ENCODE measurements at places on chromosomes 3 and 15.

DNA sequence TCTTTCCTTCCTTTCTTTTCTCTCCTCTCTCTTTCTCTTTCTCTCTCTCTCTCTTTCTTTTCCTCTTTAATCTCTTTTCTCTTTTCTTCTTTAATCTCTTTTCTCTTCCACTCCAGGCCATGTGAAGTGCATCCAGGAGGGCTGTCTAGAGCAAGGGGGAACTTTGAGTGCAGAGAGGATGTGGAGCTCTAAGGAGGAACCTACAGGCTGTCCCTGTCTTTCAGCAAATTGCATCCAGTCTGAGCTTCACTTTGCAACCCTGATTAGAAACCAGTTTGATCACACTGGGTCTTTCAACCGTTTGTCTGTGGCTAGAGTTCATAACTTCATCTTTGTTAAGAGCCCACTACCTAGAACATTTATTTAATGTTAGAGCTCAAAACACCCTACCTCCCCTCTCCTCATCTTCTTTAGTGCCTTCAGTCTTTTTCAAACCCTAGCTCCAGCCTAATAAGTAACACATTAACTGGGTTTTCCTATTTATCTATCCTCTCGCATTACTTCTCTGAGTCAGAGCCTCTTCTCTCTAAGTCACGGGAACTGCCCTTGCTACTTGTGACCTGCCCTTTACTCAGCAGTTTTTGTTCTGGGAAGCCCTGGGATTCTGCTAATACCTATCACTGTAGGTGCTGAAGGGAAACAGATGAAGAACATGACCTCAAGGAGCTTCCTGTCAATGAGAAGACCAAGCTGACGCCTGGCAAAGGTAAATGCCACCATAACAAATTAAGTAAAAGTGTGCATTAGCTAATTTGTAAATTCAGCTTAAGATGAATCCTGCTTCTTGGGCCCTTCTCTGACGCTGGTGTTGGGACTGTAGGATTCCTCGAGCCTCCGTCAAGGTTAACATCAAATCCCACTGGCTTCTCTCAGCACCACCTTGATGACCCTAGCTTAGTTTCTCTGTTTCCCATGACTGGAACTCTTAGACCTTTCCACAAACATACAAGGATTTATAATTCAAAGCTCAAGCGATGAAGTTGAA, at the start of gene GCNT3:
Gene GCNT3 (plus strand): TSS at position 508 of the 985 bp plus-strand sequence. CDS start 6,456 bp downstream, outside the sequence.
- no peak for DNase-seq

GRCh38 chr3:122627301-122627700, 49.9 kb downstream of the PARP15 start:
- no peak for DNase-seq

GRCh38 chr3:45914362-45915058, 28.2 kb downstream of the CCR9 start:
- no peak for DNase-seq

DNA sequence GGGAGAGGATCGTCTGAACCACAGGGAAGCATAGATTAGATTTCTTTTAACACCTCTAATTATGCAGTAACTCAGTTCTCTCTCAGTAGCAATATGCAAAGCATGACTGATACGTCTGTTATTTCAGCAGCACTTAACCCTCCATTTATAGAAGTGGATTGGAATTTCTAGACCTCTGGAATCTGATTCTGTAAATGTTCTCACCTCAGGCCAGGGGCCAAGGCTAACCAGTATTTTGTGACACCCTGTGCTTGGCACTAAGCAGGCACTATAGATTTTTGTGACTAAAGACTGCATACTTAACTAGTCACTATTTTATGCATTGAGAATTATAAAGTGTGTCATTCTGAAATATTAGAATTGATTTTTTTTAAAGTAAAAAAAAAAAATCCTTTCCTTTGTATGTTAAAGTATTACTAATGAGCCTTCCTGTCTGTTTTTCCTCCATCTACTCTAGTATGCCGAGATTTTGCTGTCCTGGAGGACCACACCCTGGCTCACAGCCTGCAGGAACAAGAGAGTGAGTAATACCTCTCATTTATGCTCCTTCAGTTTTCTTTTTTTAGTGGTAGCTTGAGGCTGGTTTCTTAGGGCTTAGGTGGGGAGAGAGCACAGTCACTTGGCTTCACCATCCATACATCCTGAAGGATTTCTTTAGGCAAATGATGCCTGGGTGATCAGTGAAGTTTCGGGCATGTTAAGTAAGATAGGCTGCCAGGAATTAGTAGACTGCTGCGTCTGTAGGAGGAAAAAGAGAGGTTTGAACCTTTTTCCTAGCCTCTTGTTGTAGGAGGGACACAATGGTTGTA, 26.5 kb upstream of the UTS2B start:
- DNase-seq: no peak

GRCh38 chr15:67803299-67803698, 22.0 kb upstream of the SKOR1 start:
- no peak for DNase-seq

DNA sequence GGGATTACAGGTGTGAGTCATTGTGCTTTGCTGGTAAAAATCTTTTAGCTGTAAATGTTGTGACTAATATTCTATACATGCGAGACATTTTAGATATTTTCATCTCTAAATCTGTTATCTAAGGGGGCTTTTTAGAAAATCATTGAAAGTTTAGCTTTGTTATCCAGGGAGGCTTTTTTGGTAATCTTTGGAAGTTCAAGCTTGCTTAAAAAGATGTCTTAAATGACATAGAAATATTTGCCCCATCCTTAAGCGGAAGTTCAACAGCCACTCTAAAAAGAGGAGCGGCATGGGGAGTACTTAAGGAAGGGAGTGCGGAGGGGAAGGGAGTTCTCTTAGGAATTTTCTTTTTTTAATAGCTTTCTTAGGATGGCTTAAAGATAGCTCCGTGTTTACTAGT, 26.1 kb downstream of the DNAJC13 start:
- no peak for DNase-seq

DNA sequence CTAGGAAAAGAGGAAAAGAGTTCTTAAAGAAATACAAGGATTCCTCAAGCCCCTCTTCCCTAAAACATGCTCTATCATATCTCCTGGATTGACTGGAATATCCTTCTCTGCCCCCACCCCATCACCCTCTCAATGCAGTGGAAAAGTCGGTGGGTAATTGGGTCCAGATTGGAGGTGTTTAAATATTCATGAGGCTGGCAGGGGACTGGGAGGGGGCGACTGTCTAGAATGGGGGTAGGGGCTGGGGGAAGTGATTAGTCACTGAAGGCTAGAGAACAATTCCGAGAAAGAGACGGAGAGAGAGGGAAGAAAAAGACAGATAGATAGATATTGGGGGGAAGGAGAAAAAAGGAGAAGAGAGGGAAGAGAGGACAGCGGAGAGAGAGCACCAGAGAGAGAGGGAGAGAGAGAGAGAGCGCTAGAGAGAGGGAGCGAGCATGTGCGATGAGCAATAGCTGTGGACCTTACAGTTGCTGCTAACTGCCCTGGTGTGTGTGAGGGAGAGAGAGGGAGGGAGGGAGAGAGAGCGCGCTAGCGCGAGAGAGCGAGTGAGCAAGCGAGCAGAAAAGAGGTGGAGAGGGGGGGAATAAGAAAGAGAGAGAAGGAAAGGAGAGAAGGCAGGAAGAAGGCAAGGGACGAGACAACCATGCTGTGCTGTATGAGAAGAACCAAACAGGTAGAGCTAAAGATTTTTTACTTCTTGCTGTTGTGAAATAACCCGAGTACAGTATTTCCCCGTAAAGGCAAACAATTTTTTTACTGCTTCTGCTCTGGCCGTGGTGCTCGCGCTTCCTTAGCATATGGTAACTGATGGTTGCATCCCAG, at the start of gene GAP43:
Gene GAP43 (plus strand): TSS at position 467 of the 825 bp plus-strand sequence. CDS start 180 bp downstream, at position 647.
- no peak for DNase-seq

GRCh38 chr15:31782951-31783350, 247.4 kb upstream of the CHRNA7 start:
- DNase-seq: no peak

GRCh38 chr3:72082776-72083462, 298.0 kb upstream of the PROK2 start:
- DNase-seq: no peak

GRCh38 chr3:32595323-32595722, 24.7 kb upstream of the DYNC1LI1 start:
- no peak for DNase-seq

DNA sequence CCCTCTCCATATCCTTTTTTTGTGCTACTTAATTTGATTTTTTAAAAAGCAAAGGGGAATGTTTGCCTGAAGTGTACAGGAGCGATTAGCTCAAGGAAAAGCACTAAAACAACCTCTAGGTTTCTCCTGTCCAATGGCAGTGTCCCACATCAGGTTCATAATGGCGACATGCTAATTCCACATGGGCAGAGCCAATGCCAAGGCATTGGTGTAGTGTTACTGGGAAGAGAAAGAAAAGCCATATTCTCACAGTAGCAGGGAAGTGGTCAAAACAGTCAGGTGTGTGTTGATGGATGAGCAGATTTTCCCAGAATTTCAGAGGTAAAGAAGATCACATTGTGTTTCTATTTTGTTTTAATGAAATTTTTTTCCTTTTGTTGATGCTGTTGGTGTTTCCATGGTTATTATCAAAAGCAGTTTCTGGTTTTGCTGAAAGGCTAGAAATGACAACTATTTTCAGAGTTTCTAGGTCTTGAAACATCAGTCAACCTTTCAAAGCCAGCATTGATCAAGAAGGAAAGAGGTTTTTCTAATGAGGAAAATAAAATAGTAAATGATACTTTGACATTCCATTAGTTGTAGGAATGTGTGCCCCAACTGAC, 65.2 kb downstream of the FNDC3B start:
- DNase-seq: no peak

DNA sequence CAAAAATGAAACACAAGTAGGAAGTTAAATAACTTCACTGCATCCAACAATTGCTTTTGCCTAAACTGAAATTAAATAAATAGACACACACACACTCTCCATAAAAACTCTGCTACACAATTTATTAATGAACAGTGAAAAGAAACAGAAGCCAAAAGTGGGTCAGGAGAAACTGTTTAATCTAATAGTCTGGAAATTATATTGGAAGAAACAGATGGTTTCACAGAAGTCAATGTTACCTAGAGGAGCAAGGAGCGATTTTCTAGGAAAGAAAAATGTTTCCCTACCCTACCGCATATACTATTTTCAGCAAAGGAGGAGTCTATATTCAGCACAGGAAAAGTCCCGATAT, 32.0 kb downstream of the RFTN1 start:
- DNase-seq: no peak

DNA sequence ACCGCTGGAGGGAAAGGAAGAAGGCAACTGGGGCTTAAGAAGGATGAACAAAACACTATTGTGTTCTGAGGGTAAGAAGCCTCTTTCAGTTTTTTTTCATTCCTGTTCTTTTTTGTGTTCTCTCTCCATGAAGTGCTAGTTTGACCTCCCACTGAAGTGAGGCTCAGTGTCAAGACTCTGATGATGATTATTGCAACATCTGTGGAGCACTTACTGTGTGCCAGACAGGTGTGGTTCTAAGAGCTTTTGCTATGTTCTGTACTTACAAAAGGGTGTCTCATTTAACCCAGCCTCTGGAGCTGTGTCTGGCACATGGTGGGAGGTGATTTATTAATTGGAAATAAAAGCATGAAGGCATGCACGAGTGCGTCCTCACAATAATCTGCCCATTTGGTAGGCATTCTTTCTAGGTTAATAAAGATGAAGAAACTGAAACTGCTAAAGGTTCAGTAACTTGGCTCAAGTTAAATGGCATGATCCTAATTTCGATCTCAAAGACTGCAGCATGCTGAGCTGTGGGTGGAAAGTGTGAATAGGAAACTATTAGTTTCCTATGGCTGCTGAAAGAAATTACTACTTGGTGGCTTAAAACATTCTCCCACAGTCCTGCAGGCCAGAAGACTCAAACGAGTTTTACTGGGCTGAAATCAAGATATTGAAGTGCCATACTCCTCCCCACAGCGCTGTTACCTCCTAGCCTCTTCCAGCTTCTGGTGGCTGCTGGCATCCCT, 38.5 kb upstream of the VEPH1 start:
- no peak for DNase-seq

- DNase-seq: no peak
These were observed 876.1 kb upstream of the CADM2 start for GRCh38 chr3:84082726-84083125.

GRCh38 chr3:27729325-27729724, 7.2 kb upstream of the EOMES start:
- DNase-seq: no peak

GRCh38 chr15:33600212-33600611, 289.4 kb downstream of the RYR3 start:
- no peak for DNase-seq

DNA sequence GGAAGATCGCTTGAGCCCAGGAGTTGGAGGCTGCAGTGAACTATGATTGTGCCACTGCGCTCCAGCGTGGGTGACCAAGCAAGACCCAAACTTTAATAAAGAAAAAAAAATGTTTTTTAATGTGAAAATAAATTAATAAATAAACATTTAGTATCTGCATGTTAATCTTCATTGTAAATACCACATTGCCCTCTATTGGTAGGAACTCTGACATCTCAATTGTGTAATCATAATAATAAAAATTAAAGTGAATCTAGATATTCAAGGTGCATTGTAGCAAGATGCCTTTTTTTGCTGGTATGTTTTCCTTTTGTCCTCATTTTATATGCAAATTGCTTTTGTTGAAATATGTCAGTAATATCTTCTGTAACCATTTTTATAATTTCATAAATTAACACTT, 95.0 kb upstream of the LIMD1 start:
- DNase-seq: no peak

DNA sequence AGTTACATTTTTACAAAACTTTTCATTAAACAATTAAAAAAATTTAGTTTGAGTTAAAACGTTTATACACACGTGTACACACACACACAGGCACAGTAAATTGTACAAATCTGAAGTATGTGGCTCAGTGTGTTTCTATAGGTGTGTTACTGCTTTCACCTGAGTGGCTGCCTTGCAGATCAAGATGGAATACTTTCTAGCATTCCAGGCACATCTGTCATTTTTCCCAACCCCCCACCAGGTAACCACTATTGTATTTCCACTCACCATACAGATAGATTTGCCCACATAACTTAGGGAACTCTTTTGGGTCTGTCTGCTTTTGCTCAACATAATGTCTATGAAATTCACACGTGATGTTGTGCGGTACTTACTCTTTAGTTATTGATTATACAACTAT, 141.1 kb downstream of the PTPRG start:
- no peak for DNase-seq

GRCh38 chr15:66966256-66966655, 99.1 kb upstream of the SMAD3 start:
- no peak for DNase-seq

- DNase-seq: no peak
These were observed 31.2 kb downstream of the BCHE start for GRCh38 chr3:165805946-165806561.

DNA sequence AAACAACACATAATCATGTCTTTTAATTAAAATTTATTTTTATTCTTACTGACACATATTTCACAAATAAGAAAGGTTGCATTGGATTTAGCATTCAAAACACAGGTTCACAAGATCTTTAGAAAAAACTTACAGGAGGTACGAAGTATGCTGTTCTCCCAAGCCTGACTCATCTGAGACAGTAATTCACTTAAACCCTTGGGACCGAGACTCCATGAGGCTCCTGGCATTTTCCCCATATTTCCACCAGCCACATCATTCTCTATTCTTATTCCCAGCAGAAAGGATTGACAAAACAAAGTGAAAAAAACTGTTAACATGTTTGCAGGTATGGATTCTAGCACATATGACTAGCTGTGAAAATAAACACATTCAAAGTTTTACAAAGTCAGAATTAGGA, 52.6 kb downstream of the CNTN3 start:
- DNase-seq: no peak
